ENCODE measurements at places on chromosomes 2 and 18. TPM values are rescaled to one million over a fixed set of nuclear protein-coding genes. Genes with fewer than 3 reads are reported as not detected.

Gene GKN1
- polyA plus RNA-seq = not detected

DNA sequence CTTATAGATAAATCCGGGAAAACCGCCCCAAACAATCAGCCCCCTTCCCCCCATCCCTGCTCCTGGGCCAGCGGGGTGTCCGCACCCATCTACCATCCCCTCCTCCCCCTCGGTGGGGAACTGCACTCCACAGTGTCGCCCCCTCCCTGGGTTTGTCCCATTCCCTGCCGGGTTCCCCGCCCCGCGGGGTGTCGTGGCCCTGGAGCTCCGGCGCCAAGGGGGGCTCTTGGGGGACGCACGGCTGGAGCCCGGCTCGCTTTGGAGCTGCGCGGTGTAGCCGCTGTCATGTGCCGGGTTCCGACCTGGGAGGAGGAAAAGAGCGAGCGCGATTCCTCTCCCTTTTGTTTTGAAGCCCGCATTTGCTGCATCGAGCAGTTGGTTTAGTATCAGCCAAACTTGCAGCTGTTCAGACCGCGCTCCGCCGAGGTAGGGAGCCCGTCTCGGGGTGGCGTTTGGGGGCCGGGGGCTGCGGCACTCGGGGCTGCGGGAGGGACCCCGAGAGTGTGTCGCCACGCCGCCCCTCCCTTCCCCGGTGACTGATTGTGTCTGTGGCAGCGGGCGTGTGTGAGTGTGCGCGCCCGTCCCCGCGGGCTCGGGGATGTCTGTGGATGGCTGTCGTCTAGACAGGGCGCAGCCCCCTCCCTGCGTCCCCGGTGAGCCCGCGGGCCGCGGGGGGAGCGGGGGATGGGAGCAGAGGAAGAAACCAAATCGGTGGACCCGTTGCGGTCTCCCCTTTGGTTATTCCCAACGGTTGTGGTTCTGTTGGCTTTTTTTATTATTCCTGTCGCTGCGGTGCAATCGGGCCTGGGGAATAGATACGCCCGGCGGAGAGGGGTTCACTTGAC, 797 bp downstream of the CTIF start:
- H3K4me1 ChIP-seq = peaks cover 24% of the 10 kb centered on the region
- H3K27me3 ChIP-seq = no peaks in the 10 kb centered on the region
- H3K27ac ChIP-seq = peak overlapping the region; percentile 87
- peak; percentile 71 for DNase-seq
- H3K36me3 ChIP-seq = peaks cover 5% of the 10 kb centered on the region

Gene KLHL30
- polyA plus RNA-seq = not detected

Gene UCN
- 2.8 TPM for polyA plus RNA-seq

Gene CIB4
- polyA plus RNA-seq = not detected

DNA sequence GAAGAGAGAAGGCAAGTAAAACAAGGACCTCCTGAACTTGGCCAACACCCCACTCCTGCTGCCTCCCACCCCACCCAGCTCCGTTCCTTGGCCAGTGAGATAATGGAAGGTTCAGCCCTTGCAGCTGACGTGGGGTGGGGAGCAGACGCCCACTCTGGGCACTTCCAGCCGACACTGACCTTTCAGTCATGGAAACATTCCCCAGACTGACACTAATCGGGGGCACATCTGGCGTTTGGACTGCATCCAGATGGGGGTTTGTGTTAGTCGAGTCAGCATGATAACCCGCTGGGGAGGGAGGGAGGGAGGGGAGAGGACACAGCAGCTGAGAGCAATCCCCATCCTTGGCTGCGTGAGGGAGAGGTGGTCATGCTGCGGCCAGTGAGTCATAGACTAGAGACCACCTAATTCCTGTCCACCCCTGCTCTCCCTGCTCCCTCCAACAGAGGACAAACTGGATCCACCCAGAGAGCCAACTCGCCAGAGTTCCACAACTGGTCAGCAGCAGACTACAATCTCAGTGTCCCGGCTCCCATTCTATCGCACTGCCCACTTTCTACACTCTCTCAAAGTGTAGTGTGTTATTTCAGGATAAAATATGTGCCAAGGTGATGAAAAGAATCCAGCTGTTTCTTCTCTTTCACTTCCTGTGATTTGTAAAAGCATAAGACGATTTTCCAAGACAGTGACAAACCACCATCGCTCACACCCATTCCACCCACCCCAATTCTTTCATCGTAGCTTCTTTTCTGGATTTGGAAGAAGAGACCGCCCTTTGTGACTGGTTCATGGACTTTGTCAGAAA, 115.4 kb upstream of the PKDCC start:
- H3K27ac ChIP-seq = peak overlapping the region; percentile 87

Gene SULT1C2
- polyA plus RNA-seq = not detected

DNA sequence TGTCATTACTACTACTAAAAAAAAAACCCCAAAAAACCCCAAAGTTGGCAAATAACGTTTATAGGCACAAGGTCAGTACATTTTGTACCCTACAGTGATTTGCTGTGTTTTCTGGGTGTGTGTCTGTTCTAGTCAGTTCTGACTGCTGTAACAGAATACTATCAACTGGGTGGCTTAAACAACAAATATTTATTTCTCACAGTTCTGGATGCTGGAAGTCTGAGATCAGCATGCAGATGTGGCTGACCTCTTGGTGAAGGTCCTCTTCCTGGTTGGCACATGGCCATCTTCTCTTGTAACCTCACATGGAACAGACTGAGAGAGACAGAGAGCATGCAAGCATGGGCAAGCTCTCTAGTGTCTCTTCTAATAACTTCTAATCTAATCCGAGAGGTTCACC, 103.1 kb downstream of the CERS6 start:
- no peak for DNase-seq
- H3K27ac ChIP-seq = no peak overlapping the region
- H3K27me3 ChIP-seq = no peaks in the 10 kb centered on the region

GRCh38 chr2:166000401-166000800, 46.8 kb upstream of the TTC21B start:
- no peak for DNase-seq
- H3K27ac ChIP-seq = no peak overlapping the region
- no peak overlapping the region for H3K4me3 ChIP-seq
- H3K4me1 ChIP-seq = no peaks in the 10 kb centered on the region

Gene STPG4
- polyA plus RNA-seq = 0.20 TPM

DNA sequence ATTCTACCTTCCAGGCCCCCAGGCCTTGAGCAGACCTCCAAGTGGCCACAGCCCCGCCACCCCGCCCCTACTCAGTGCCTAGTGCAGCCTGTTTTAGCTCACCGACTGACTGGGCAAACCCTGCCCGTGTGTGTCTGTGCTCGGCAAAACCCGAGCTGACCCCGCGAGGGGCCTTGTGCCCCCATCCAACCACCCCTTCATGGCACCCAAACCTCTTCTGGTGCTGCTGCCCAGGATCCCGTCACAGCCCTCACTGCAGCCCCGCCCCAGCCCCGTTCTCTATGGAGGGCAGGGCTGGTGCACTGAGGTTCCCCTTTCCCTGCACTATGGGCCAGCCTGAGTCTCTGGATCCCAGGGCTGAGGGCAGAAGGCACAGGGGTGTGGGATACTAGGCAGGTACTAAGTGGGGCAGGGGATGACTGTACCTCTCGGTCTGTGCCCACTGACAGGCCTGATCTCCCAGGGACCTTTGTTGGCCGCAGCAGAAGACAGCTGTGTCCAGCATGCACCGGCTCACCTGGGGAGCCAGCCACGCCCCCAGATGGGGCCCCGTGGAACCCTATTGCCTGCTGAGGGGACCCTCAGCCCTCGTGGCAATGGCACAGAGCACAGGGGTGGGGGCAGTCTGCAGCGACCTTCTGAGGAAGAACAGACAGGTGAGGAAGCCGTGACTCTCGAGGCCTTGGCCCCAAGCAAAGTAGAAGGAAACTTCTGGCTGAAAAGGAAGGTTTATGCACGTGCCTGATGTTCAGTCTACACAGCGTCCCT, 69.9 kb upstream of the OTOS start:
- H3K27ac ChIP-seq = no peak overlapping the region
- no peak for DNase-seq
- H3K27me3 ChIP-seq = no peaks in the 10 kb centered on the region
- H3K36me3 ChIP-seq = no peaks in the 10 kb centered on the region

DNA sequence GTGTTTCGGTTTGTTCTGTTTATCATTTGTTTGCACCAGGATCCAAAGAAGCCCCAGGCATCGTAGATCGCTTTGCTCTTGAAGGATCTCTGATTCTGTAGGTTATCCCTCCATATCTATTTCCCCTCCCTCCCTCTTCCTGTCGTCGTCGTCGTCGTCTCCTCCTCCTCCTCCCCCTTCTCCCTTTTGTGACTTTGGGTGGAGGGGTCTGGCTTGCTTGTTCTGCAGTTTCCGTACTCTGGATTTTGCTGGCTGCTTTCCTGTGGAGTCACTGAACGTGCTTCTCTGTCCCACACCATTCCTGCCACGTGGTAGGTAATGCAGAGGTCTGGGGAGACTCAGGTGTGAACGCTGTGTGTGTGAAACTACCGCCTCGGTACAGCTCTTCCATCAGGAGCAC, 225.0 kb downstream of the LDLRAD4 start:
- H3K27ac ChIP-seq = no peak overlapping the region
- H3K4me3 ChIP-seq = no peak overlapping the region
- DNase-seq = no peak
- H3K36me3 ChIP-seq = no peaks in the 10 kb centered on the region

DNA sequence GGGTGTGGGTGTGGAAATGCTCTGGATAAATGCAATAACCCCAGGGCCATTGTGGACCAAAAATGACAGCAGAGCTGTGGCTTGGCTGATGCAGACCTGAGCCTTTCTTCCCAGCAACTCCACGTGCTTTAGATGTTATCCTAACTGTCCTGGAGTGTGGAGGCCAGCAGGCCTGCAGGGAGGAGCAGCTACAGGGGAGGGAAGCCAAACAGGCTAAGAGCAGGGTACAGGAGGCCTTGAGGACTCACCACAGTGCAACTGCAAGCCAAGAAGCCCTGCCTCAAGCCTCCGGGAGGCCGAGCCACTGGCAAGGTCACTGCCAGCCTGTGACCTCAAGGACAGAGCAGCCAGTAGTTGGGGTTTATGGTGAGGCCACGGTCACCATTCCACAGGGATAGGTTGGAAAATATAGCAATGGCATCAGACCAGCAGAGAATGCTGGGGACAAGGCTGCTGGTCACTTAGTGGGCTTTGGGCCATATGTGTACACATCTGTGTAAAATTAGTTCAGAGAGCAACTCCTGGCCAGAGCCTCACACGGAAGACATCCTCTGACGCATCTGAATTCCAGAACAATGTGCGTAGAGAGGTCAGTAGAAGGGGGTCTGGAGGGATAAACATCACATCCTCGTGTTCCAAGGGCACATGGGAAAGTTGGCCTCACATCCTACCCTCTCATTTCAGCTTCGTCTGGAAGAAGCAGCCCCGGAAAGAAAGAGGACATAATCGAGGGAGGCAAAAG, 76.2 kb upstream of the UPP2 start:
- H3K36me3 ChIP-seq = no peaks in the 10 kb centered on the region
- H3K4me1 ChIP-seq = peaks cover 10% of the 10 kb centered on the region
- H3K27ac ChIP-seq = no peak overlapping the region
- no peaks in the 10 kb centered on the region for H3K27me3 ChIP-seq
- DNase-seq = peak; percentile 32
- H3K4me3 ChIP-seq = no peak overlapping the region

DNA sequence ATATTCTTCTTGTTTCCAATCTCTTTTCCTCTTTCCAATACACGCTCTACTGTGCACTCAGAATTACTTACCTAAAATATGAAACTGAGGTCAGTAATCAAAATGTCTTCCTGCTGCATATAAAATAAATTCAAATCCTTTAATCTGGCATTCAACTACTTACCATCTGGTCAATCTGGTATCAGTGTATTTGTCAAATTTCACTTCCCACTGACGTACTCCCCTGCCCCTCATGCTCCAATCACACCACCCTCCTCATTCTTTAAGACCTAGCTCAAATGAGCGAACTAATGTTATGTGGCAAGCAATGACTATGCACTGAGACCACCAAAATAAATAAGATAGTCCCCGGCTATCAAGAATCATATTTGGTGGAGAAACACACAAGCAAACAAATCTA, 6.7 kb downstream of the ASB3 start:
- H3K27ac ChIP-seq = no peak overlapping the region
- no peak overlapping the region for H3K4me3 ChIP-seq
- 0 out of 2 replicates have a peak, but pooled peaks cover 5% of the 10 kb centered on the region for H3K36me3 ChIP-seq
- 0 out of 2 replicates have a peak, but pooled peaks cover 5% of the 10 kb centered on the region for H3K4me1 ChIP-seq

Gene TRPM8
- polyA plus RNA-seq = 0.85 TPM

Gene GPR75
- polyA plus RNA-seq = 2.4 TPM

- no peaks in the 10 kb centered on the region for H3K4me1 ChIP-seq
- no peak overlapping the region for H3K4me3 ChIP-seq
- no peak overlapping the region for H3K27ac ChIP-seq
- DNase-seq = no peak
- no peaks in the 10 kb centered on the region for H3K27me3 ChIP-seq
Observed at GRCh38 chr18:30556112-30556511, 486.4 kb downstream of the DSC3 start.

Gene FEZ2
- 37.2 TPM for polyA plus RNA-seq

DNA sequence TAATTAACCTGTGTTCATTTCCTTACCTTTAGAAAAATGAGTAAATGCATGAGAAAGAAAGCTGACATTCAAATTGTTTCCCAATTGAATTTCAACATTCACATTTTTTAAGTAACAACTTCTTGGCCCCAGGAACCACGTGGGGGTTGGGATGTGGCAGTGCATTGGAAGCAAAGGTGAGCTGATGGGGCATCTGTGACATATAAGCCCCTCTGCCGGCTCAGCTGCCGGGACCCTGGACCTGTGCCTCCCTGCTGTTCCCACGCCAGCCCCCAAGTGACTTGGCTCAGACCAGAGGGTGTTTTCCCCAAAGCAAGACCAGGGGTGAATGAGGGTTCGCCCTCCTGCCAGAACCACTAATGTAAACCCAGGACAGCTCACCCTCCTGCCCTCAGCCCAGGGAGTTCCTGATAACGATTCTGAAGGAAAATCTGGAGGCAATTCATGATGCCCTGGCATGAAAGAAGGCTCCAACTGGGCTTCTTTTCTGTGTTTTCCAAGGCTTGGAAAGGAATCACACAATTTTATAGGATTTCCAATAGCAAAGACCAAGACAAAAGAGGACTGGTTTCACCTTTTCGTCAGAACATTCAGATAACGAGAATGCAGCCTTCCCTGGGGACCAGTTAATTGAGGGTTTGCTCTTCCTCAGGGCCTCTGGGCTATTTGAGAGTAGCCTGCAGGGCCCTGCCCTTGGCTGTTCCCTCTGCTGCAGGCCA, 193.2 kb upstream of the TWIST2 start:
- H3K4me3 ChIP-seq = no peak overlapping the region
- no peaks in the 10 kb centered on the region for H3K4me1 ChIP-seq
- no peak for DNase-seq

GRCh38 chr2:176491172-176491904, 222.1 kb downstream of the MTX2 start:
- H3K4me3 ChIP-seq = no peak overlapping the region
- H3K4me1 ChIP-seq = peaks cover 10% of the 10 kb centered on the region
- H3K27ac ChIP-seq = no peak overlapping the region

- H3K36me3 ChIP-seq = no peaks in the 10 kb centered on the region
- no peak for DNase-seq
- H3K4me3 ChIP-seq = no peak overlapping the region
- no peaks in the 10 kb centered on the region for H3K27me3 ChIP-seq
Observed at GRCh38 chr18:35134190-35134730, 93.0 kb downstream of the MAPRE2 start.

GRCh38 chr2:237452861-237453260, 34.2 kb upstream of the MLPH start:
- no peaks in the 10 kb centered on the region for H3K27me3 ChIP-seq
- no peak for DNase-seq
- no peak overlapping the region for H3K4me3 ChIP-seq
- H3K36me3 ChIP-seq = no peaks in the 10 kb centered on the region
- no peak overlapping the region for H3K27ac ChIP-seq

Gene IL36B
- not detected for polyA plus RNA-seq

GRCh38 chr18:14921547-14921946, 173.6 kb downstream of the ANKRD30B start:
- H3K27ac ChIP-seq = no peak overlapping the region
- no peaks in the 10 kb centered on the region for H3K27me3 ChIP-seq
- H3K36me3 ChIP-seq = no peaks in the 10 kb centered on the region
- DNase-seq = no peak
- no peaks in the 10 kb centered on the region for H3K4me1 ChIP-seq

Gene VWC2L
- polyA plus RNA-seq = not detected

Gene ACMSD
- polyA plus RNA-seq = not detected

Measured in SK-N-SH (cell line).